Ovary (tissue), 10 donors: ENCODE measurements at places on chromosomes 6 and 20. TPM values are rescaled to one million over a fixed set of nuclear protein-coding genes. Genes with fewer than 3 reads are reported as not detected.

Gene SMOC2
- 152 TPM for total RNA-seq

Gene RNASET2
- total RNA-seq = 56.0 TPM

- H3K36me3 ChIP-seq = no peaks in the 10 kb centered on the region
- no peak for DNase-seq
- H3K27me3 ChIP-seq = no peaks in the 10 kb centered on the region
- no peak overlapping the region for H3K27ac ChIP-seq
- no peaks in the 10 kb centered on the region for H3K4me1 ChIP-seq
Measured at GRCh38 chr6:116648156-116648555, 20.4 kb downstream of the ZUP1 start.

DNA sequence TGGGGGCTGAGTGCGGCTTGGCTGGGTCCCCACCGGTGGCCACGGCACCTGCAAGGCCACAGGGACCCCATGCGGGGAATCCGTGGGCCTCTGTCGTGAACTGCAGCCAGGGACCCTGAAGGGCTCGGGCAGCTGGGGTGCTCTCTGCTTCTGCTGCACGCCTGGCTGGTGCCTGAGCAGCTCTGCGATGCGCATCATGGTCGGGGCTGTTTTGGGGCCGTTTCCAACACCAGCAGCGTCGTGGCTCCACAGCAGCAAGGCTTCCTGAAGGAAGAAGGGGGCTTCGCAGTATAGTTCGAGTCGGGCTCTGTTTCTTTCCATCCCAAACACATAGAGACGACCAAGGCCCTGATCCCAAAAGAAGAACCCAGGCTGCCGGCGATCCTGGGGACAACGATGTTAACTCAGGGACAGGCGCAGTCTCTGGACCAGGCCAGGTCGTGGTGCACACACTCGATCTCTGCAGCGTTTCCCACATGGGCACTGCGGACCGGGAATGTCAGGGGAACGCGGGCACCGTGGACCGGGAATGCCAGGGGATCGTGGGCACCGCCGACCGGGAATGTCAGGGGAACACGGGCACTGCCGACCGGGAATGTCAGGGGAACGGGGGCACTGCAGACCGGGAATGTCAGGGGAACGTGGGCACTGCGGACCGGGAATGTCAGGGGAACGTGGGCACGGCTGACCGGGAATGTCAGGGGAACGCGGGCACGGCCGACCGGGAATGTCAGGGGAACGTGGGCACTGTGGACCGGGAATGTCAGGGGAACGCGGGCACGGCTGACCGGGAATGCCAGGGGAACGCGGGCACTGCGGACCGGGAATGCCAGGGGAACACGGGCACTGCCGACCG is 36.8 kb upstream of the BHLHE23 start:
- DNase-seq = no peak
- H3K4me1 ChIP-seq = no peaks in the 10 kb centered on the region
- H3K27me3 ChIP-seq = no peaks in the 10 kb centered on the region
- H3K27ac ChIP-seq = no peak overlapping the region
- no peaks in the 10 kb centered on the region for H3K36me3 ChIP-seq
- no peak overlapping the region for H3K4me3 ChIP-seq
